ENCODE measurements at places on chromosomes 7 and 10.

GRCh38 chr10:43623351-43623750, 17.1 kb downstream of the ZNF485 start:
- no peak for DNase-seq

DNA sequence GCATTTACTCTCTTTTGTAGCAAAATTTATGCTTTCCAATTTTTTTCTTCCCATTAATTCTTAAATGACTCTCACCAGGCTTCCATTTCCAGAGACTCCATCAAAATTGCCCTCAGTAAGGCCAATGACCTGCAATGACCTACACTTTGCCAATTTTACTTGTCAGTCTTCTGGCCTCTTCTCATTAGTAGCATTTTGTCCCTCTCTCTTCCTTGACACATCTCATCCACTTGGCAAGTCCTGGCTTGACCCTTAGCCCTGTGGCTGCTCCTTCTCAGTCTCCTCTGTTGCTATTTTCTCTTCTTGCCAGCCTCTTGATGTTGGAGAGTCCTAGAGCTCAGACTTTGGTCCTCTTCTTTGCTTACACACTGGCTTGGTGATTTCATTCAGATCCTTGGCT, 166.1 kb upstream of the MTPN start:
- DNase-seq = no peak

DNA sequence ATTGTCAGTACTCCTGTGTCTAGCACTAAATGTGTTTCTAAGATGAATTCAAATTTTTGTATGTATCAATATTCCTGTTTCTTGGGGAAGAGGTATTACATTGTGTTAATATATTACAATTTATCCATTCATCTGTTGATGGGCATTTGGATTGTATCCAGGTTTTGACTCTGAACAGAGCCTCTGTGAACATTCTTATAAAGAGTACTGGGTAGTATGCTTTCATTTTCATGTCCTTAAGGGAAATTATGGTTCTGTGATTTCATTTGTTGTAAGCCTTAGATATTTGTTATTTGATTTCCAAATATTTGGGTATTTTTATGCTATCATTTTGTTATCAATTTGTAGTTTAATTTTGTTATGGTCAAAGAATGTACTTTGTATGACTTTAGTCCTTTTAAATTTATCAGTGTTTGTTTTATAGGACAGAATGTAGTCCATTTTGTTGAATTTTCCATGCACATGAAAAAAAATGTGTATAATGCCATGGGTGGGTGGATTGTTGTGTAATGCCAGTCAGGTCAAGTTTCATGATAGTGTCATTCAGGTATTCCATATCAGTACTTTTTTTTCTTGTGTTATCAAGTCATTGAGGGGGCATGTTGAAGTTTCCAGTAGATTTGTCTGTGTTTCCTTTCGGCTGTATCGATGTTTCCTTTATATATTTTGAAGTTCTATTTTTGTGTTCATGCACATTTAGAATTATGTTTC, 38.4 kb downstream of the STAM start:
- DNase-seq = no peak

GRCh38 chr7:153523320-153524015, 528.7 kb upstream of the DPP6 start:
- DNase-seq = no peak

DNA sequence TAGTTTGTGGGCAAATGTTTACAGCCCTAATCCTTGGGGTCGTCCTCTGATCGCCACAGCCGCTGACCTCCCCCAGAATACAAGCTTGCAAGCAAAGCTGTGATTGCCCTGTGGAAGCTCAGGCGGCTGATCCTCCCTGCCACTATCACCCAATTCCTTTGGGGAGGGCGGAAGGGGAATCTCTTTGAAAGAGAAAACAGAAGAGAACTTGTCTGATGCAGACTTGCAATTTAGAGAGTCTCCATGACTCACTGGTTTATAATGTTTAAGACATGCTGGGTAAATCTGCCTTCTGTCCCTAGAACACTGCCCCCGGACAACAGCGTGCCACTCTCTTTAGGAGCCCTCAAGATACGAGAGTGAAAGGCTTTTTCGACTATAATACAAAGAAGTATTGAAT, 75.5 kb downstream of the NRP1 start:
- no peak for DNase-seq

- no peak for DNase-seq
Observed at GRCh38 chr7:128084896-128085608, 53.8 kb upstream of the LRRC4 start.

DNA sequence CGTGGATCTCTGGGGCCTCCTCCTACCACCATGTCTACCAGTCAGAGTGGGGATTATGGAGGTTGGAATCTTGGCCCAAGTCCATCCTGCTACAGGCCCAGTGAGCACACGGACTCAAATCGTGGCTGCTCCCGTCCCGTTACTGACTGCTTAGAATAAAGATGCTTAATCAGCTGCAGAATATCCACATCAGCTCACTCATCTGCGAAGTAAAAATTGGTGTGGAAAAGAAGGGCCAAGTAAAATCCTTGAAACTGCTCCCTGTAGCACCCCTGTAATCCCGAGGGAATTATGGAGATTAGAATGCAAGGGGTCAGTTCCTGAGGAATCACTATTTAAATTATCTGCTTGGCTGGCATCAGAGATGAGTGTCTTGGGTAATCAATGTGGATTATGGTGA, 13.0 kb upstream of the HTR5A start:
- DNase-seq = no peak

- no peak for DNase-seq
Observed at GRCh38 chr7:117796889-117797288, 76.4 kb downstream of the CTTNBP2 start.

DNA sequence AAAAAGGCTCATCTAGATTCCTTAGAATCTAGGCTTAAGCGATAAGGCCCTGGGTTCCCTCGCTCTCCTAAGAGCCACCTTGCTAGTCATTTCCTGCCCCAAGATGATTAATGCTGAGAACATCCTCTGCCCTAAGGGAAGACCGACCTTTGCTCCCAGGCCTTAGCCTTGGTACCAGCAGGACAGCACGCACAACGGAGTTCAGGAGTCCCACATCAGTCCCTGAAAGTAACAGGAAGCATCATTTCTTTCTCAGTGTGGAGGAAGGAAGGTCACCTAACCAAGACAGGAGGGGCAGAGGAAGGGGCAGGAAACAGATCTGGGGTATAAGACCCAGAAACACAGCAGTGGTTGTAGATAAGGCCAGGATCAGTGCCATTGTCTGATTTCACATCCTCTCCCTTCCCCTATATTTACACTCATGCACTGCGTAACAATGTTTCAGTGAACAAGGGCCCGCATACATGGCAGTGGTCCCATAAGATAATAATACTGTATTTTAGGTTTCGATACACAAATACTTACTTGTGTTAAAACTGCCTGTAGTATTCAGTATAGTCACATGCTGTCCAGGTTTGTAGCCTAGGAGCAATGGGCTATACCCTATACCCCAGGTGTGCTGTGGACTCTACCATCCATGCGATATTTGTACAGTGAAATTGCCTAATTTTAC, 8.1 kb upstream of the FAM107B start:
- peak; percentile 1 for DNase-seq

GRCh38 chr10:64040781-64041180, 519.6 kb downstream of the REEP3 start:
- no peak for DNase-seq

DNA sequence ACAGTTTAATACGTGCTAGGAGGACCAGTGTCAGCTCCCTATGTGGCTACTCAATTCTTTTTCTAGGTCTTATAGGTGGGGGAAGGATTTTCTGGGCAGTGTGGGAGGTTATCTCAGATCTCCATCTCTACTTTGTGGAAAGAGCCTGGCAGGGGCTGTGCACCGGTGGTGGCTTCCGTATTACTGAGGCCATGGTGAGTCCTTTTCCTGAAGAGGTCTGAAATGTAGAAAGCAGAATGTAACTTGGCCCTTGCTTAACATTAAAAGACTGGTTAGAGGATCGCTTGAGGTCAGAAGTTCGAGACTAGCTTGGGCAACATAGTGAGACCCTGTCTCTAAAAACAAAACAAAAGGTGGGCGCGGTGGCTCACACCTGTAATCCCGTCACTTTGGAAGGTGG, 2.7 kb upstream of the TPST1 start:
- no peak for DNase-seq

Measured in stimulated activated CD4-positive, alpha-beta T cell treated with anti-CD3 and anti-CD28 coated beads, Interleukin-1b, Interleukin-23, amount 100 ng/mL, for 24 hours (primary cell).